ENCODE measurements at places on chromosomes 2 and 18. TPM values are rescaled to one million over a fixed set of nuclear protein-coding genes. Genes with fewer than 3 reads are reported as not detected.

- peak; percentile 89 for DNase-seq
These were observed 117.3 kb upstream of the ZFP36L2 start for GRCh38 chr2:43343573-43344304.

DNA sequence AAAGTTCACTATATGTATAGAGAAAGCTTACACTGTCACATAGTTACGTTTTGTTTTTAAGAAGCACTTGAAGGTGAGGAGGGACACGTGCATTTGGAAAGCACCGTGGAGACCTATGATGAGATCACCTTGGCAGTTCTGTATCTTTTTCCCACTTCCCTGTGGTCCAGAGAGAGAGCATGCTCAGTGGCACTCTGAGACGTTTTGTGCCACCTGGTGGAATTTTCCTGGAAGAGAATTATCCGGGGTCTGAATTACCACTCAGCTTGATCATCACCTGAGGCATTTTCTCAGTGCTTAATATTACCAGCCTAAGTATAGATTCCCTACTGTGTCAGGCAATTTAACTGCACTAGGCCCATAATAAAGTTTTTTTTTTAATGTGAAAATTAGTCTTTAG lies 469.4 kb upstream of the SMIM21 start:
- no peak for DNase-seq

DNA sequence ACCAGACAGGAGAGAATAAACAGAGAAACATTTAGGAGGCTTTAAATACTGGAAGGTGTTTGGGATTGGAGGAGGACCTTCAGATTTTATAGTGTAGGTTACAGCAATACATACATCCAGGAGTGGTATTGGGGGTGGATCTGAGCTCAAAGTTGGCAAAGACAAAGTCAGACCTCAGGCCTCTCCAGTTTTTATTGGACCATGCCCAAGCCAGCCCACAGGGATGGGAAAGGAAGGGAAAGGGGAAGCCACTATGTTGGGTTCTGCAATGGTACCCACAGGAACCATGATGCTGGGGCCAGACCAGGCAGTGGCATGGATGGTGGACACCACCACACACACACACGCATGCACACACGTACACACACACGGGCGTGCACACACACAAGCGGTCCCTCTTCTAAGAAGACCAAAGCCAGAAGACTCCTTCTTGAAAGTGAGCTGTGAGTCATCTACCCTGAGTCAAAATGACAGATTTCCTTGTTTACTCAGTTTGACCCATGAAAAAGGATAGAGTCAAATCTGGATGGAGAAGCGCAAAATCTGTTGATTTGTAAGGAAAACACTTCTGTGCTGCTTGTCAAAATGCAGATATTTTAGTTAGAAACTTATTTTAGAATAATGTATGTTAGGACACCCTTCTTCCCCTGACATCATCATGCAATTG lies 87.9 kb downstream of the TRABD2A start:
- DNase-seq, result no peak

DNA sequence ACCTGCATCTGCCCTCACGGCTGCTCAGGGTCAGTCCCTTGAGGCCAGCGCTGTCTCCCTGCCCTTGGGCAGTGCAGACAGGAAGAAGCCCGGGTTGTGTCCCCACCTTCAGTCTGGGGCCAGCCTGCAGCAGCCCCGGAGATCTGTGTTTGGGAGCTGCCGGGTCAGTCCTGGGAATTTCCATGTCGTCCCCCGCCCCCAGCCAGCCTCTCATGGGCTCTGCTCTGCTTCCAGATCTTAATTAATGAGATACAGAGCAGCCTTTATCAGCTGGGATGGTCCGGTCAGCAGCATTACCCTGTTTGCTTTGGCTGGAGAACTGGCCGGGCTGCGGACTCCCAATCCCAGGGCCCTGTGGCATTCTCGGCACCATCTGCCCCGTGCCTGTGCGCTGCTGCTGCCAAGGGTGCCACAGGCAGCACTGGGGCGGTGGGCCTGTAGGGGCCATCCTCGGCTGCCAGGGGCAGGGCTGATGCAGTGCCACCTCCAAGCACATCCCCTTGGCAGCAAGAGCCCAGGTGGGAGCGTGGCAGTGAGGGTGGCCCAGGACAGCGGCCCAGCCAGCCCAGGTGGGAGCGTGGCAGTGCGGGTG lies 2.4 kb downstream of the BOK start:
- no peak for DNase-seq

DNA sequence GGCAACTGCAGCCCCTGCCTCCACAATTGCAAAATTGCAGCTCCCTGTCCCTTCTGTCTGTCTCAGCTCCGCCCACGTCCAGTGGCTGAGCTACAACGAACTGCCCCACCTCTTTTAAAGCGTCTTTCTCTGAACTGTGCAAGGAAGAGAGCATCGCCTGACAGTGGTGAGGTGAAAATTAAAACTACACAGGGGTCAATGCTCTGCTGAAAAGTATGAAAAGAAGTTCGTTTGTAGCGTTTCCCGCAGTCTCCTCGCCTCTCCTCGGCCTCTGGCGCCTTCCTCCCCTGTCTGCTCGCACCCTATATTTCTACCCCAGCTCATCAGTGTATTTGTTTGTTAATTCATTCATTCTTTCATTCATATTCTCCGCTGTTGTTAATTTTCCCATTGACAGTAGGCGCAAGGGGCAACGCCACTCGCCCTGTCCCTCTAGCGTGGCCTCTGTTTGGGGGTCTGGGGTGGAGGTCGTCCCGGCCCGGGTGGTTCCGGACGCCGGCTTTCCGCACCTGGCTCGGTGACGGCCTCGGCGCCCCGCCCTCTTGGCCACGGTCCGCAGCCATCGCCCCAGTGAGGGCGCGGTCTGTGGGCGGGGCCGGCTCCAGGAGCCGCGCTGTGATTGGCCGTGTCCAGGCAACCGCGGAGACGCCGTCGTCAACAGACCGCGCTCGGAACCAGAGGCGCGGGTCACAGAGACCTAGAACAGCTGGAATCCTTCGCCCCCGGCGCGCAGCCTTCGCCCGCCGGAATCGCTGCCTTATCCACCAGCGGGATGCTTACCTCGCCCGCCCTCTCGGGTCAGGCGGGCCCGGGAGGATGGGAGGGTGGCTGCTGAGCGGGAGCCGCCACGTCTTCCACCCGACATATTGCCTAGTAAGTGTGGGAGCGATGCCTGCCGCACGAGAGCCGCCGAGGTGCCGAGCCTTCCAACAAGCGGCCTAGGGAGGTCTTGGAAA lies at the start of gene VWA3B:
Gene VWA3B (plus strand): TSS at position 677 of the 956 bp plus-strand sequence. CDS start 5,926 bp downstream, outside the sequence.
- DNase-seq, result no peak

GRCh38 chr2:178796079-178796677 lies 11.0 kb downstream of the TTN start:
- no peak for DNase-seq

GRCh38 chr2:190320696-190321095 lies 1.1 kb upstream of the HIBCH start:
- no peak for DNase-seq

DNA sequence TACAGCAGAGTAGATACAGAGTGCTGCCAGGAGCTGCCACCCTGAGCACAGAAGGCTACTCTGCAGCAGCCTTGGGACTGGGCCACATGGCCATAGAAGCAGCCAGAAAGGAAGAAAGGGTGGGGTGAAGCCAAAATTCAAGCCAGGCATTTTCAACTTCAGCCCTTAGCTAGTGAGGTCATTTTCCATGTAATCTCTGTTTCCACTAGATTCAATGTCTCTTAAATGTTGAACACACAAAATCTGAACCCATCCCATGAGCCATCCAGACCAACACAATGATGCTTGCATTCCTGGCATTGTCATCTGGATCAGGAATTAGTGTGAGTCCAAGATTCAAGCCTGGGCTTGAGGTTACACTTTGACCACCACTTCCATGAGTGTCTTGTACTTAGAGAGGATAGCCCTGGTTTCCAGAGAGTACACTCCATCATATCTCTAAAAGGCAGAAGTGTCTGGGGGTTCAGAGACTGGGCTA lies 243.6 kb downstream of the OSR1 start:
- no peak for DNase-seq

CDCA7 gene
- total RNA-seq, result 5.5 TPM

IL1R2 gene
- total RNA-seq, result 58.4 TPM

TUBA3E gene
- not detected for total RNA-seq
